Amniotic epithelial cell (primary cell): ENCODE measurements at places on chromosomes 11 and 22.
A peak's percentile ranks its signal among the peaks of the same experiment; 100 is the strongest.

DNA sequence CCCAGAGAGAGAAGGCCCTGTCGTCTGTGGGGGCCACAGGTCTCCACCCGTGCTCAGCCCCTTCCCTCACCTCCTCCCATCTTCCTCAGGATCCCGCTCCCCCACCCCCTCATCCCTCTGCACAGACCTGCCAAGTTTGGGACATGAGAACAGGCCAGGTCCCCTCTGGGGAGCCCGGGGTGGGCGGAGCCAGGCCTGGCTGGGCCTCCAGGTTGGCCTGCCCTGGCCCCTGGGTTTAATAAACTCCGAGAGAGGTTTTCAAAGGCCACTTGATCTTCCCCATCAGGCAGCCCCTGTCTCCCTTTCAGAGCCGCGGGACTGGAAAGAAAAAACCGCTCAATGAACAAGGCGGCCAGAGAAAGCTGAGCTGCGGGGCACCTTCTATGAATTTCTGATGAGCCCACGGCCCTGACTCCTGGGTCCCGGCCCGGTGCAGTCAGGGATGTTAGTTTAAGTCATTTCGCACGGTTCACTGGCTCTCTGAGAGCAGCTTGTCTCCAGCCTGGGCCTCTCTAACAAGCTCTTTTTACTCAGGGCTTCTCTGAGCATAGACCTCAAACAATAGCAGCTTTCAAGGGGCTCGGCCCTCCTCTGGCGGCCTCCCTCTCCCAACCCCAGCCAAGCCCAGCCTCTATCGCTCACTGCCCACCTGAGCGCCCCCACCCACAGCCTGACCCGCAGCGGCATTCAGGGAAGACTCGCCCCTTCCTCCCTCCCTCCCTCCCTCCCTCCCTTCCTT, 64.8 kb downstream of the RPUSD4 start:
- DNase-seq = no peak

DNA sequence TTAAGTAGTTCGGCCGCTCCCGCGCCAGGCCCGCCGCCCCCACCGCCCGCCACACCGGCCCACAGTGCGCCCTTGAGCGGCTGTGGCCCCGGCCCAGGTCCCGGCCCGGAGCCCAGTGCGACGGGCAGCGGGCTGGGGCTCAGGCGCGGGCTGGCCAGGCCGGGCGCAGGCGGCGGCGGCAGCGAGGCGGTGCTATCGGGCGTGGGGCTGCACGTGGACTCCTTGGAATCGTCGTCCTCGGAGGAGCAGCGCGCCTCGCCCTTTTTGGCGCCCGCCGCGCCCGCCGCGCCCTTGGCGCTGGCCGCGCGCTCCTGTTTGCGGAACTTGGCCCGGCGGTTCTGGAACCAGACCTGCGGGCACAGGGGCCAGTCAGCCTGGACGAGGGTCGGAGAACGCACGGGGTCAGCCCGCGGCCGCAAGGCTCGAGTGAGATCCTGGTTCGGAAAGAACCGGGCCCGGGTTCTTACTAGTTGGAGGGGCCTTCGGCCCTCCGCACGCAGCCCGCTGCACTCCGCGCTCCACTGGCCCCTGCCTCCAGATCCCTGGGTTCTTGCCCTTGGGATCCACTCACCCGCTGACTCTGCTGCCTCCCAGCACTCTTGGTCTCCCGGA, 4.0 kb downstream of the PHOX2A start:
- DNase-seq = no peak

GRCh38 chr11:22670830-22671229, 4.4 kb downstream of the GAS2 start:
- DNase-seq = peak; percentile 20

DNA sequence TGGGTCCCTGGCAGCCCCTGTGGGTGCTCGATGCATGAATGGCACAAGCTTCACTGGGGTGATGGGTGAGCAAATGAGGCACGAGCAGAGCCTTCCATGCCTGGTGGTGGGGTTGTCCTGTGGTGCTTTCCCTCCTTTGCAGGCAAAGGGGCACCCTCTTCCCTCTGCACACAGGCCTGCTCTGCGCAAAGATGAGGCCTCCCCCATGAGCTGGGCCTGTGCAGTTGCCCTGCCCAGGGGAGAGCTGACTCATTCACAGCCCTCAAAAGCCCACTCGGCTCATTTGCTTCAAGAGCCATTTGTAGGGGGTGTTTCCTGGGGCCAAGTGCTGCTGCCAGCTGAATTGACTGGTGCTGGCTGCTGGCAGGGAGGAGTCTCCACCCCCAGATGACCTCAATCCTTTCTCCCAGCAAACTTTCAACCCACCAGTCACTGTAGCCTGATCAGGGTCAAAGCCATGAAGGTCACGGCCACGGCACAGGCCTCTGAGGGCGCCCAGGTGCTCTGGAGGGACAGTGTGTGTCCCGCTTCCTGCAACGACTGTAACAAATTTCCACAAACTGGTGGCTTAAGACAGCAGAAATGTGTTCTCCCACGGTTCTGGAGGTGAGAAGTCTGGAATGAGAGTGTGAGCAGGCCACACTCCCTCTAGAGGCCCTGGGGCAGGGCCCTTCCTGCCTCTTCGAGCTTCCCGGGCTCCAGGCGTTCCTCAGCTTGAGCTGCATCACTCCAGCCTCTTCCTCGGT, 48.8 kb upstream of the ANO1 start:
- DNase-seq = no peak

DNA sequence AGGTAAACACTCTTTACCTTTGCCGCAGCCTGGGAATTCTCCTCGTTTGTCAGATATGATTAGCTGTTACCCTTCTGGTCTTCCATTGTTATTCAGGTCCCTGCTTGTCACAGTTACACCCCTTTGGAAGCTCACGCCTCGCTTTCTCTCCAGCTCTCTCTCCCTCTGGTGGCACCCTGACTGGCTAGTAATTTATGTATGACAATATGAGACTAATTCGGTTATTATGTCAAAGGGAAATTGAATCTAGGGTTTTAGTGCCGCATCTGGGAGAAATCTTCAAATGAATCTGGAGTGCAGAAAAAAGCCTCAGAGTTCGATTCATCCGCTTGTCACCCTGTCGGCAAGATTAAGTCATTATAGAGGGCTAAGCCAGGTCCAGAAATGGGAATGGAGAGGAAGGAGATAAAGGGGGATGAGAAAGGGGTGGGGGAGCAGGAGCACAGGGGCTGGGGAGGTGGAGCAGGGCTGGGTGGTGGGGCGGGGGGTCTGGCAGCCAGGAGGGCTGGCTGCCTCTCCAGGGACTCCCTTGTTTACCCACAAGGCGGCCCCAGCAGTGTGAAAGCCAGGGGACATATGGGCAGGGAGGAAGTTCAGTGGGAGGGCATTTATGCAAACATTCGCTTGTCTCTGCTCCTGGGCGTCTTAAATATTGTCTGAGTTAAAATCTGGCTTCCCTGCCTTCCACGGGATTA, 179.0 kb upstream of the NECTIN1 start:
- no peak for DNase-seq

DNA sequence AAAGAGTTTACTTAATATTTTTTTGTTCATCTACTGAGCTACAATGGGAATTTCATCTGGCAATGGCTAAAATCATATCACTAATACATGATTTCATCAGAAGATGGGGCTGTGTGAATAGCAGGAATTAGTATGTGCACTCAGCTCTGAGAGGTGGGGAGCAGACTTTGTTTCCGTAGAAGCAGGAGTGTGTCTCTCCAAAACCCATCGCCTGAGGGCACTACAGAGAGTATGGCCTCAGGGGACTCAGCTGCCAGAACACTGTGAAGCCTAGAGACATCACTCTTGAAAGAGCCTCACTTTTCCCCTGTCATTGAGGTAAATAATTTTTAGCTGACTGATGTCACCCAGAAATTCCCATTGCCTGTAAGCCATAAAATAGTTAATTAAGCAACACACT, 261.4 kb upstream of the ISX start:
- no peak for DNase-seq

- DNase-seq = no peak
Observed at GRCh38 chr11:43492701-43493100, 134.0 kb downstream of the TTC17 start.

GRCh38 chr22:36860017-36860416, 789 bp upstream of the NCF4 start:
- no peak for DNase-seq
